RPMI7951 (cell line): ENCODE measurements at places on chromosomes 2 and 18. TPM values are rescaled to one million over a fixed set of nuclear protein-coding genes. Genes with fewer than 3 reads are reported as not detected.

The MYL1 gene
- total RNA-seq: not detected in 2 replicates

The ZSWIM2 gene
- not detected in 2 replicates for total RNA-seq

The PDE11A gene
- total RNA-seq: 0.20 and 0.24 TPM in 2 replicates

The CCL20 gene
- 2.2 and 3.8 TPM in 2 replicates for total RNA-seq

The BCL2L11 gene
- 2.3 and 5.3 TPM in 2 replicates for total RNA-seq

The BCL11A gene
- under 0.01 TPM in 1 of 2 replicates, not detected in the other for total RNA-seq

The TMEM198 gene
- 2.3 and 2.6 TPM in 2 replicates for total RNA-seq

The IL36B gene
- not detected in 2 replicates for total RNA-seq

The SERPINB11 gene
- not detected in 2 replicates for total RNA-seq

The LIMS4 gene
- total RNA-seq: 0.12 and 0.29 TPM in 2 replicates

The KCNJ3 gene
- total RNA-seq: not detected in 2 replicates

The MYCN gene
- not detected in 2 replicates for total RNA-seq

The PPIL3 gene
- total RNA-seq: 43.8 and 71.6 TPM in 2 replicates

The SMYD1 gene
- not detected in 2 replicates for total RNA-seq

The DNAJC5G gene
- not detected in 2 replicates for total RNA-seq

The DHRS9 gene
- not detected in 2 replicates for total RNA-seq

The PLEK gene
- not detected in 2 replicates for total RNA-seq

The TXNDC9 gene
- total RNA-seq: 146 and 151 TPM in 2 replicates

The DES gene
- total RNA-seq: 0.20 and 0.60 TPM in 2 replicates

The ELAC1 gene
- 5.1 and 5.4 TPM in 2 replicates for total RNA-seq

The CCDC68 gene
- total RNA-seq: 0.12 and 0.29 TPM in 2 replicates

The TUBA4B gene
- not detected in 2 replicates for total RNA-seq

The SATB2 gene
- 10.9 and 11.8 TPM in 2 replicates for total RNA-seq

The SPR gene
- 26.6 and 30.7 TPM in 2 replicates for total RNA-seq

The CCDC74A gene
- 33.9 and 41.9 TPM in 2 replicates for total RNA-seq

The SSB gene
- 127 and 164 TPM in 2 replicates for total RNA-seq

The PUM2 gene
- total RNA-seq: 24.9 and 25.0 TPM in 2 replicates

The PHOSPHO2 gene
- total RNA-seq: 2.5 and 6.5 TPM in 2 replicates

The RTP5 gene
- not detected in 2 replicates for total RNA-seq

The EIF2B4 gene
- total RNA-seq: 31.8 and 36.1 TPM in 2 replicates

The STPG4 gene
- total RNA-seq: not detected in 2 replicates

The SANBR gene
- 15.3 and 23.4 TPM in 2 replicates for total RNA-seq

The TOGARAM2 gene
- total RNA-seq: 0.29 TPM in 1 of 2 replicates, not detected in the other

The EXOC6B gene
- total RNA-seq: 9.7 and 9.9 TPM in 2 replicates

The NOL4 gene
- total RNA-seq: not detected in 2 replicates

The RPRM gene
- not detected in 2 replicates for total RNA-seq

The ERFE gene
- 0.10 and 1.8 TPM in 2 replicates for total RNA-seq

The NMUR1 gene
- not detected in 2 replicates for total RNA-seq

The EPB41L5 gene
- 3.4 TPM in 2 replicates for total RNA-seq

The RNF125 gene
- total RNA-seq: 0.60 and 1.6 TPM in 2 replicates

The THOC1 gene
- 34.4 and 39.8 TPM in 2 replicates for total RNA-seq

The ACVR2A gene
- 6.8 and 7.6 TPM in 2 replicates for total RNA-seq

The SERPINB7 gene
- total RNA-seq: 10.0 and 13.1 TPM in 2 replicates

The SCG2 gene
- total RNA-seq: 57.7 and 79.7 TPM in 2 replicates

The ABCA12 gene
- total RNA-seq: under 0.01 TPM in 1 of 2 replicates, not detected in the other

The CMPK2 gene
- 3.7 and 4.4 TPM in 2 replicates for total RNA-seq

The RAB6C gene
- total RNA-seq: not detected in 2 replicates

The AQP12A gene
- not detected in 2 replicates for total RNA-seq

The NTSR2 gene
- total RNA-seq: 0.36 TPM in 1 of 2 replicates, not detected in the other

The POTEC gene
- total RNA-seq: not detected in 2 replicates

The PXDN gene
- total RNA-seq: 272 and 304 TPM in 2 replicates

The MC5R gene
- total RNA-seq: 0.49 TPM in 1 of 2 replicates, not detected in the other

The GAL3ST2 gene
- not detected in 2 replicates for total RNA-seq

The ALPP gene
- total RNA-seq: not detected in 2 replicates

The IL18RAP gene
- not detected in 2 replicates for total RNA-seq

The CPLX4 gene
- not detected in 2 replicates for total RNA-seq

The IL1F10 gene
- not detected in 2 replicates for total RNA-seq

The LDLRAD4 gene
- total RNA-seq: 0.10 and 0.24 TPM in 2 replicates
